ENCODE measurements at places on chromosomes 4 and X.
A peak's percentile ranks its signal among the peaks of the same experiment; 100 is the strongest.

- DNase-seq, result no peak
These were observed 240.5 kb downstream of the TENM3 start for GRCh38 chr4:182483685-182484084.

DNA sequence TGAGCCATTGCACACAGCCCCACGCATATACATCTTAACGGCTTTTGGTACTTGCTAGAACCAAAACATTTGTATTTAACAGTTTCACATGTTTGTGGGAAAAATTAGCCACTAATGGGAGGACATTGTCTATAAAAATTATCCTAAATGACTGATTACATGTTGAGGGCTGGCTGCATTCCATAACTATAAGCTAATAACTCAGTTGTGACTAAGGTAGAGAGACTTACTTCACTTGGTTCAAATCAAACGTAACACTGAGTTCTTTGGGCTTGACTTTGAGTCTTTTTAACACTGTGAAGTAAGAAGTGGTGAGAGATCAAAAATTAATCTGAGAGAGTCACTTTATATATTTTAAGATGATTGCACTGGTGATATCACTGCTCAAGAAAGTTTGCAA, 47.9 kb upstream of the PGRMC2 start:
- no peak for DNase-seq

DNA sequence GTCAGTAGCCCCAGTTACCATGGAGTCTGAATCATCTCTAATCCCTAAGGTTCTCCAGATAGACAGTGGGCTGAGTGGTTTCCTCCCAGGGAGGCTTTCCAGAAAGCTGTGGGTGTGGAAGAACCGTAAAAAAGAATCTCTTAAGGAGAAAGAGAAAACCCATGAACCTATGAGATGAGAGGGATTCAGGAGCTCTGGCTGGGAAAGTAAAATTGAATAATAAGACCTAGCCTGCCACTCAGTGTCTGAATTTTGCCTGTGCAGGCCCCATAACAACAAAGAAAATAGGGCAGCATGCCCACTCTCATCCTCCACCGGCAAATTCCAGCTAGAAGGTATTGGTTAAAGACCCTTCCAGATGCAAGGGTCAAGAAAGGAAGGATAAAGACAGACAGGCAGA, 16.9 kb downstream of the AWAT2 start:
- DNase-seq, result no peak

DNA sequence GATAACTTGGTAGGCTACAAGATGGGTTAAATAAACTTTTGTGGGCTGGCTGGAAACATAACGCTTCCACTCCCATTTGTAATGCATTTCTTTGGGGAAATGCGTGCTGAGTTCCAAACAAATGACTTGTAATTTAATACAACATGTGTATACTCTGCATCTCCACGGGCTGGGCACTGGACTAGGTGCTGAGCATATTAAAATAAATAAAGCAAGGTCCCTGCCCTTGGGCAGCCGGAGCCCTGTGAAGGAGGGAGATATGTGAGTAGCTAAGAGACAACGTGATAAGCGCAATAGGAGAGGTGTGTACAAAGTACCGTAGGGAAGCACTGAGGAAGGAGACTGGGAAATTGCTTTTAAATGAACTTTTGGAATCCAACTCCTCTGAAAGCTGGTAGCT, 147.2 kb upstream of the RBPJ start:
- DNase-seq, result no peak

- DNase-seq, result no peak
These were observed 1.5 kb upstream of the SCARB2 start for GRCh38 chr4:76215077-76215476.

DNA sequence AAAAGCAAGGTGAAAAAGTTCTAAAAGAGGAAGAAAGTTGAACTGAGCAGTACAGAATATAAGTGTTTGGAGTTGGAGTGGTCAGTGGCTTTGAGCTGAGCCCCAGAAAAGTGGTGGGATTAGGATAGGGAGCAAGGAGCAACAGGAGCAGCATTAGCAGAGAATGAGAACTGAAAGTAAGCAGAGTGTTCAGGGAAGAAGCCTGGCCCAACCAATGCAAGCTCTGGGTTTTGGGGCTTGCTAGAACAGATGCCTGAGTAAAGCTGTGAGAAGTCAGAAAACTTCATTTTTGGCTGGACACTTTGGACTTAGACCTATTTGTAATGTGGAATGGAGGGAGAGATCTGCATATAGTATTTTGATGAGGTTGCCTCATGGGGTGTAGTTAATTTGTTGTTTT, 17.8 kb downstream of the JADE1 start:
- no peak for DNase-seq

DNA sequence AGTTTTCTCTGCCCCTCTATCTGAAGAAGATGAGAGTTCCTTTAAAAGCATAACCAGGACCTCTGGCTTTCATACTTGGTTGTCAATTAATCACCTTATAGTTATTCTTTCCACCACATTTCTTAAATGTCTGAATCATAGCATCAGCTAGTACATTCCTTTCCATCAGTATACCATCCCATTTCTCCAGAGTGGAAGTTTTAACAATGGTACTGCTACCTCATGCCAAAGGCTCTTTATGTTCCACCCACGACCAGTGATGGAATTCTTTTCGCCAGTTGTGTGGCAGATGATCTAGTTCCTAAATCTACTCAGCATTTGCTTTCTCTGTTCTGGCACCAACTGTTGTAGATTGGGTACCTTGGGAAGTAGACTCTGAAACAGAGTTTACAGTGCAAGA, 379.8 kb downstream of the ZNF674 start:
- no peak for DNase-seq

- no peak for DNase-seq
These were observed 124.4 kb downstream of the SHROOM3 start for GRCh38 chr4:76559236-76560071.

GRCh38 chr4:61824454-61824853, 624.3 kb downstream of the ADGRL3 start:
- no peak for DNase-seq

GRCh38 chrX:154401045-154401799, 3.0 kb downstream of the RPL10 start:
- no peak for DNase-seq

DNA sequence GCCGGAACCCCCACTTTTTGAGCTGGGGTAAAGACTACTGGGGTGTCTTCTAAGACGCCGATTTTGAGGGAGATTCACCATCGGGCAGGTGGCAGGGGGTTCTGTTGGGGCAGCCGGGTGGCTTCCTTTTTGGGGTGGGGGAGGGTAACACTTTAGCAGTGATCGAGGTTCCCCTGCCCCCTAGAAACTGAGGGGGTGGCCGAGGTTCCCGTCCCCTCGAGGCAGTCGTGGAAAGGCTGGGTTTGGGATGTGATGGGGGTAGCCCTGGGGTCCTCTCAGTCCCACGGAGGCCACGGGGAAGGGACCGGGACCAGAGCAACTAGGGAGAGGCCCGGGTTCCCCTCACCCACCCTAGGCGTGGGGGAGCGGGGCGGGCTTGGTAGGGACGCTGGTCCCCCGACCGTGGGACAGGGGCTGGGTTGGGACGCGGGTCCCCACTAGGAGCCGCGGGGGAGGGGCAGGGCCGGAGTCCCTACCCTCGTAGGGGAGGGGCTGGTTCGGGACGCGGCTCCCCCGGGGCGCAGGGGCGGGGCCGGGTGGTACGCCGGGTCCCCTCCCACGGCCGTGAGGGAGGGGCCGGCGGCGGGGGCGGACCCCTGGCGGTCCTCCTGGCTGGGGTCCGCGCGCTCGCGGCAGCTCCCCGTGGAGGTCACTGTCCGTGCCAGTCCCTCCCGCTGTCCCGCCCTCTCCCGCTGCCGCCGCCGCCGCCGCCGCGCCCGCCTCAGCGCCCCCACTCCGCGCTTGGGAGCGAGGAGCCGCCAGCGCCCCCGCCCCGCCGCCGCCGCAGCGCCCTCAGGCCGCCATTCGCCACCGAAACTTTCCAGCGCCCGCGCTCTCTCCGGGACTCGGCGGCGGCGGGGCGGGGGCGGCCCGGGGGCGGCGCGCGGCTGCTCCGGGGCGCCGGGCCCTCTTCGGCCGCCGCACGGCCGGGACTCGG, at the start of gene TBL1X:
Gene TBL1X (plus strand): TSS at position 624 of the 937 bp plus-strand sequence. CDS start 188,529 bp downstream, outside the sequence.
- DNase-seq, result peak; percentile 6

Data from activated naive CD4-positive, alpha-beta T cell (primary cell).